ENCODE measurements at places on chromosomes 11 and 22.
A peak's percentile ranks its signal among the peaks of the same experiment; 100 is the strongest.

DNA sequence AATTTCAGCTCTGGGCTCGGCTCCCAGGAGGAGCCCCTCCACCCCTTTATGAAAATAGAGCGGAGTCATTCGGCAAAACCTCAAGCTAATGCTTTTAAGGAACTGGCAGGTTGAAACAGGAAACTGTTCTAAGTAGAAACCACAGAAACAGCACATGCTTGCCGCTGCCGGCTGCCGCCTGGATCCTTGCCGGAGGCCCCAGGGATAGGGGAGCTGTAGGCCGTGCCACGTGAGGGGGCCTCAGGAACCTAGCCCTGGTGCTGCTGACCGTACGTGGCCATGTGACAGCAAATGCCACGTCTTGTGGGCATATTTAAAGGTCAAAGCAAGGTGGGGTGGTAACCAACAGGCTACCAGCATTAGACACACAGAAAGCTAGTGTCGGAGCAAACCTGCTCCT, 77.9 kb upstream of the TIMP3 start:
- DNase-seq, result peak; percentile 90

DNA sequence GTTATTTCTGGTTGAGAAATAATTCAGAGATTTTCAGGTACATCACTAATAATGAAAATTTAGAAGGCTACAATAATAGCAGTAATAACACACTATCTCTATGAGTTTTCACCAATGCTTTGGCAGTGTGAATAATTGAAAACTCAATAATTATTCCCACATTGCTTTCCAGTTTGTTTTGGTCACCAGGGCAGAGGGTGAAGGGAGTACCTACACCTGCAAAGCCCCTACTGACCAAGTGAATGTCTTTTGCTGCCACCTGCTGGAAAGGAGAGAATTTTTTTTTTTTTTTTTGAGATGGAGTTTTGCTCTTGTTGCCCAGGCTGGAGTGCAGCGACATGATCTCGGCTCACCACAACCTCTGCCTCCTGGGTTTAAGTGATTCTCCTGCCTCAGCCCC, 3.2 kb downstream of the NELL1 start:
- no peak for DNase-seq

GRCh38 chr11:121482231-121483129, 29.7 kb upstream of the SORL1-AS1 start:
- peak; percentile 35 for DNase-seq

DNA sequence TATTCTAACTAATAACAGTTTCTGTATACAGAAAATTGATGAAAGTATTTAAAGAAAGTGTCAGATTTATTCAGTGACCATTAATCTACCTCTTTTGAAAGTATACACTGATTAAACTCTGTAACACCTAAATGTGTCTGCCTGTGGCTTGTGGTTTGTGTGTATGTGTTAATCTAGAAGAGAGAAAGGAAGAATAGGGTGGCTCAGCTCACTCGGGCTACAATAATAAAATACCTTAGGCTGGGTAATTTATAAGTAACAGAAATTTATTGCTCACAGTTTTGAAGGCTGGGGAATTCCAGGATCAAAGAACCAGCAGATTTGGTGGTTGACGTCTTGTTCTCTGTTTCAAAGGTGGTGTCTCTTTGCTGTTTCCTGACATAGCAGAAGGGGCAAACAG, 13.6 kb upstream of the OR5AS1 start:
- no peak for DNase-seq

GRCh38 chr22:24521791-24522245, 26.7 kb downstream of the UPB1 start:
- DNase-seq, result peak; percentile 51
